ENCODE measurements at places on chromosomes 4 and X.
A peak's percentile ranks its signal among the peaks of the same experiment; 100 is the strongest.

- no peak for DNase-seq
Measured at GRCh38 chrX:14027511-14028019, 2.1 kb downstream of the GEMIN8 start.

- DNase-seq = no peak
Measured at GRCh38 chrX:119919835-119920585, 23.5 kb downstream of the NKAP start.

- peak; percentile 61 for DNase-seq
Measured at GRCh38 chrX:111114806-111115205, 18.8 kb downstream of the PAK3 start.

- peak; percentile 32 for DNase-seq
Measured at GRCh38 chr4:182978152-182978827, 61.1 kb upstream of the DCTD start.

DNA sequence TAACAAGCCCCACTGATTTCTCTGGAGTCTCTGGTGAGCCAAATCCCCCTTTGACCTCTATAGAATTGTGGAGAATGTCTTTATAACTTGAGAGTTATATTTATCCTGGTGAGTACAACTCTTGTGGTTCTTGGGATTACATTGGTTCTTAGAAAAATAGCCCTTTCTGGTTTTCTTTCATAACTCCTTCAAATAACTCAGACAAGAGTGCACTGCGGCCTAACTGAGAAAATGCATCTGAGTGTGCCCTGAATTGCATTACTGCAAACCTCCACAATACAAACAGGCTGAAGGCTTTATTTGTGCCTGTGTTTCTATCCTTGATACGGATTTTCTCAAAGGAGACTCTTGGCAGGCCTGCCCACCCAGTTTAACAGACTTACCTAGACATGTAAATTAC lies 2.7 kb downstream of the BEX3 start:
- no peak for DNase-seq

GRCh38 chrX:78168065-78168464 lies 28.6 kb upstream of the TAF9B start:
- DNase-seq = no peak

DNA sequence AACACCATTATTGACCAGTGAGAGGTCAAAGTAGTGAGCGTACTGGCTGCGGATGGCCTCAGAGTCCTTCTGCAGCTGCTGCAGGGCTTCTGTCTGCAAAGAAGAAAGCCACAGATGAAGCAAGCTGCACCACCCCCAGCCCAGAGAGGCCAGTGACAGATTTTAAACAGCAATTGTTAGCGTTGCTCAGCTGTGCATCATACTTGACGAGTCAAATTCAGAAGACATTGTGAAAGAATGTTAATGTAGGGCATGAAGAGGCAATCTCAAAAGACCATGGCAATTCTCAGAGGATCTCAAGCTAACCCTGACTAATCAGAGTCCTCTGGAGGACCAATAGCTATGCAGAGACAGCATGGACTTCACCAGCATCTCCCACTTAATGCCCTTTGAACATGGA lies 16.6 kb downstream of the DKC1 start:
- DNase-seq = no peak

- no peak for DNase-seq
Measured at GRCh38 chr4:171639540-171639939, 173.7 kb upstream of the GALNTL6 start.

- DNase-seq = no peak
Measured at GRCh38 chr4:108590776-108591175, 29.6 kb upstream of the RPL34 start.

DNA sequence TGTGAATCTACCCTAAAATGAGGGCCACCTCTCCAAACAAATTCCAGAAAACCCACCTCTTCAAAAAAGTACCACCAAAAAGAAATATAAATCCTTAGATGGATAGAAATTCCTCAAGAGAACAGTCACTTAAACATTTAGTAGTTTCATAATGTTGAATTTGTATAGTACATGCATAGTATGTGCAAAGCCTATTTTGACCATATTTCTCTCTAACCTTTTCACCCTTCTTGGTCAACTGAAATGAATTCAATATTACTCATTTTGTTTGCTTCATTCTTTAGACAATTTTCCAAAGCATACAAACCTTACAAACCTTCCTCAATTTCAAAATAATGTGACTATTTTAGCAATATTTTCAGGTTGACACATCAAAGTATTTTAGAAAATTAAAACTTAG lies 4.1 kb downstream of the RHOXF1 start:
- no peak for DNase-seq

DNA sequence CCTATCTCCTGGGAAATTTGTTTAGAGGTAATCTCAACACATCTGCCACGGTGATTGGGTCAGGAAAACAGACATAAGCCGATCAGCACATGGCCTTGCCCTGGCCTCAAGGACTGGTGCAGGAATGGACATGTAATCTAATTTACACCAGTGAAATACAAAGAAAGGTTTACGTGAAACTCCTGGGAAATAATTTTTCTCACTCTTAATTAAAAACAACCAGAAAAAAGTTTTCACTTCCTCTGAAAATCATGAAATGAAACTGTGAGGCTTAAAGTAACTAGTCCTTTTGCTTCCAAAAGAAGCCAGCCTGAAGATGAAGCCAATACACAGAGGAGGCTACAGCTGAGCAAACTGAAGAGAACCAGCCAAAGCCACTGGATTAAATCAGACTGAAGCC lies 154.1 kb upstream of the FAM241A start:
- DNase-seq = no peak

- peak; percentile 96 for DNase-seq
Measured at GRCh38 chrX:154534526-154535322, 11.9 kb downstream of the G6PD start.

- peak; percentile 7 for DNase-seq
Measured at GRCh38 chr4:89482251-89482650, 174.7 kb upstream of the GPRIN3 start.

GRCh38 chr4:155787113-155787710 lies 28.4 kb downstream of the GUCY1B1 start:
- DNase-seq = peak; percentile 6

DNA sequence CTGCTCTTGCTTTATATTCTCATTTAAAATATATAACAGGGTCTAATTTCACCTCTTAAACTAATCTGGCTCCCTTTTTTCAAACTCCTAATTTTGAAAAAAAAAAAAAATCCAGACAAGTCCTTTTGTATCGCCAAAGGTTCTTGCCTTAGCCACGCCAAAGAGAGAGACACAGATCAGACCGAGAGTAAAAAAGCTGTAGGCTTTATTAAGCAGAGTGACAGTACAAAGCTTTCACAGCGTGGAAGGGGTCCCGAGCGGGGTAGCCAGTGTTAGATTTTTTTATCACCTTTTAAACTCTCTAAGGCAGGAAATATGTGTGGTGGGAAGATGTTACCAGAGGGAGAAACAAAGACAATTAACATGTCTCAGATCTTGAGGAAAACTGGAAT lies 54.1 kb downstream of the PAGE2 start:
- peak; percentile 8 for DNase-seq

DNA sequence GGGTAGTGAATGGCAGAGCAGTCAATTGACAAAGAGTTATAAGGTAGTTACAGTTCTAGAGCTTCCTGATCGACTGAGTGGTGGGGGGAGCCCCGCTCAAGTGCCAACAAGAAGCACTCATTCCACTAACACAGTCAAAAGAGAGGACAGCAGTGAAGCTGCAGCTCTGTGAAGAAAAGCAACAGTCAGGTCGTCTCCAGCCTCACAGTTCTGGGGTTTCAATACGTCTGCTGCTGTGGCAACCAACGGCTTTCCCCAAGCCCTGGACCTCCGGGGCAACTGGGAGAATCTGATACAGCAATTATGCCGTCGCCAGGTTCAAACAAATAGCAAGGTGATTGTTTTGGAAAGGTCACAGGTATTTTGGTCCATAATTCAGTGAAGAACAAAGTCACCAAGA lies 30.8 kb downstream of the GPM6B start:
- peak; percentile 48 for DNase-seq

GRCh38 chrX:153361781-153362397 lies 27.9 kb downstream of the ZNF275 start:
- no peak for DNase-seq

DNA sequence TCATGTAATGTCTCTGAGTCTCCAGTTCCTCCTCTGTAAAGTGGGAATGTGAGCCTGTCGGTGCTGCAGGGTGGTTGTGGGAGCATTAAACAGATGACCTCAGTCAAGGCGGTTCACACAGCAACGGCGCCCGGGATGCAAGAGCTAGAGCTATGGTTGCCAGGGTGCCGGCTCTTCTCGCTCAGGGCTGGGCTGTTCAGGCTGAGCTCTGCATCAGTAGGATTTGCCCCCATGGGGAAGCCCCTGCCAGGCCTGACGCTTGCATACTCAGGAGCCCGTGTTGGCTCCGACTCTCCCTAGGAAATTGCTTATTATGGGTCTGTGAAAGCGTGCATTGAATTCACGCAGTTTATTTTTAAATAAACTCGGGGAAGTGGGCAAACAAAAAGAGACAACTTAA lies 67.3 kb downstream of the PSAPL1 start:
- DNase-seq = no peak

DNA sequence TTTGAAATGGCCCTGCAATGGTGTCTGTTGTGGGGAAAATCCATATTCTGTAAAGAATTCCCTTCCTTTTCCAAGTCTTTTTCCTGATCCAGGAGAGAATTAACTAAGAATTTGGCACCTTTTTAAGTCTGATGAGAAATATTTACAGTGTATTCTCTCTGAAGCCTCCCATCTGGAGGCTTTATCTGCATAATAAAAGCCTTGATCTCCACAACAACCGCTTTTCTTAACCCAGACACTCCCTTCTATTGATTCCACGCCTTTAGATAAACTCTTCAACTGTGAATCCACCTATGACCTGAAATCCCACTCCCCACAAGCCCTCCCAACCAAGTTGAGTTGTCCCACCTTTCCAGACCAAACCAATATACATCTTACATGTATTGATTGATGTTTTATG lies 43.1 kb upstream of the TMPRSS11E start:
- DNase-seq = peak; percentile 54

GRCh38 chrX:1593286-1594271 lies 2.2 kb downstream of the AKAP17A start:
- peak; percentile 1 for DNase-seq

DNA sequence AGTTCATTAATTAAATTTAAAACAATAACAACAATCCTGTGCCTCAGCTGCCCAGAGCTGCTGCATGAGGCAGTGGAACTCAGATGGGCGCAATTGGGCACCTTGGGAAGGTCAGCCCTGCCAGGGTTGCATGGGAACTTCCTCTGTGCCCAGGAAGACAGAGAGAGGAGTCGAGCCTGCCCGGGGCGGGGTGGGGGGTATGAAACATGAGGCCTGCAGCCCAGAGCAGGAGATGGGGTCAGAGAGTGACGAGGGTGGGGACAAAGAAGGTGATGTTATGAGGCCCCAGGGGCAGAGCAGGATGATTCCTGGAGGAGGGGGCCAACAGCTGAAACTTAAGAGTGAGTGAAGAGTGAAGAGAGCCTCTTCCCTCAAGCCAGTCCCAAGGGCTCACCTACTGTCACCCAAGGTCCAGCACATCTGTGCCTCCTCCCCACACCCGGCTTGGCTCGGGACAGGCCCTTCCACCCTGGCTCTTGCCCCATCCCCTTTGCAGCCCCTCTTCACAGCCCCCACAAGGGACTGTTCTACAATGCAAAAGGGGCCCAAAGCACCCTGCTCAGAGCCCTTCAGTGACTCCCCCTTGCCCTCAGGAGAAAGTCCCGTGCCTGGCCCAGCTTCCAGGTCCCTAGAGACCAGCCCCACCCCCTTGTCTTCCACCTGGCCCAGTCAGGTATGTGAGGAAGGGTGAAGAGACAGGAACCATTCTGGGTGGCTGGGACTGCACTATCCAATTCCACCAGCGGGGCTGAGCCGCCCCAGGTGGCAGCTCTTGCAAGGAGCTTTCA lies 31.4 kb downstream of the HMX1 start:
- peak; percentile 64 for DNase-seq

GRCh38 chr4:20773144-20773997 lies 73.1 kb downstream of the PACRGL start:
- DNase-seq = peak; percentile 71

GRCh38 chrX:66028936-66029335 lies 10.9 kb downstream of the VSIG4 start:
- no peak for DNase-seq

GRCh38 chr4:116453127-116453526 lies 632.2 kb downstream of the TRAM1L1 start:
- no peak for DNase-seq

DNA sequence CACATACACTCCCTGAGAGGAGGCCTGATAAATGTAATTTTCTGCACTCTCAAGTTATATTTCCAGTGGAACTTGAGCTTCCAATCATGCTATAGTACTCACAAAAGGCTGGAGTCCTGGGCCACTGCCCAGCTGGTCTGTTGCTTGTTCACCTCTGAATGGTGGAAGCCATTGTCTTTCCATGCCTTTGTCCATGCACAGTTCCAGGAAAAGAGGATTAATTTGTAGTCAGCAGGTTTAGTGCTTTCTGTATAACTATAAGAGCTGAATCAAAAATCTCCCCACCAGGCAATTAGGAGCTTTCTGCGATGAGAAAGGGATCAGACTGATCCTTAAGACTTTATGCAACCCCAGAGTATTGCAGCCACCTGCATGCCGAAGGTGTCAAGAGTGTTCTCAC lies 195.4 kb upstream of the PGRMC2 start:
- no peak for DNase-seq

DNA sequence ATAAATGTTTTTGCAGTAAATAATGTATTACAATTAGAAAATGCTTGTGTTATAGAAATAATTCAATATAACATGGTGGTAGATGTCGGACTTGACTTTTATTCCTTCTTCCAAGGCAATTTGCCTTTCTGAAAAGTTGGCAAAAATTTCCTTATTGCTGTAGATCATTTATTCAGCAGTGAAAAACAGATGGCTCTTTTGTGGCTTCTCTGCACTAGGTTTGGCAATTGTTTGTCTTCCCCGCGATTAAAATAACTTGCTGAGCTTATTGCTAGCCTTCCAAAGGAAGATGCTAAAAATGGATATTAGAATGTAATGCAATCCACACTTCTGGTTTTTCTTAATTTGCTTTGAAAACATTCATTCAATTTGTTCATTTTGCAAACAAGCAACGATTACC lies 1977.9 kb upstream of the ADGRL3 start:
- DNase-seq = no peak

GRCh38 chr4:518569-519083 lies 19.6 kb downstream of the PIGG start:
- peak; percentile 17 for DNase-seq
